ENCODE measurements at places on chromosomes 12 and 14.

DNA sequence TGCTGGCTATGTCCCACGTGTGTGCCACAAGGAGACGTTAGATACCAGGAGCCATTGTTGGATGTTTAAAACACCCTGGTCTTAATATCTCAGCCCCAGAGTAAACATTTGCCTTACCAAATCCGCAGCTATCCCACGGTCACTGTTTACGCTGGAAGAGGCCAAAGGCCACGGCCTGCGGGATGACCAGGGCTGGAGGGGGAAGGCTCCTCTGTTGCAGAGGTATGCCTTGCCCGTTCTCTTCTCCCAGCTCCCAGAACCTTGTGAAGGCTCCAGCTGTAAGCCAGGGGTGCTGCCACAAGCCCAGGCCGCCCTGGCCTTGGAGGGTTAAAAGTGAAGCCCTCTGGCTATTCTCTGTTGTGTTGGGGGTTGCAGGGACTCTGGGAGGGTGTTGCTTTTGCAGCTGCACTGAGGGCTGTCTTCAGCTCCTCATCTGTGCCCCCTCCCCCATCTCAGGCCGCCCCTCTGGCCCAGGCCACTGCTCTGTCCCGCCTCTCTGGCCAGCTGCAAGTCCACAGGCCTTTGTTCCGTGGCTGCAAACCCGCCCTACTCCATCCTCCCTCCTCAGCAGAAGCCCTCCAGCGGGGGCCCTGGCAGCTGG is 2.5 kb downstream of the PLEKHG3 start:
- no peak for DNase-seq

DNA sequence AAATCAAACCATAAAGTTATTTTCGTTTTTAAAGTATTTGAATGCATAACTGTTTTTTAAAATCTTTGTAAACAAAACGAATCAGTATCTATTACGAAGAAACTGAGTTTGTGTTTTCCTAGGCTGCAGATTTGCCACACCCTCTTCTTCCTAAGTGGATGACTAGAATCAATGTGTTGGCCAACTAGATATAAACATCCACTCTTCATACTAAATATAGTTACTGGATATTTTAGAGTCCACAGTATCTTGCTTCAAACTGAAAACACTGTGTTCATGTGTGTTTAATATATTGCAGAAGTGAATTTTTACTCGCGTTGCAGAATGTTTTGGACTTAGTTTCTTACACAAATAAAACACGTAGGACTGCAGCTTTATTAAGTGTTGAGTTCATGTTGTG is 63.2 kb downstream of the KLHL28 start:
- no peak for DNase-seq

- no peak for DNase-seq
Observed at GRCh38 chr12:89731614-89732013, 23.0 kb upstream of the ATP2B1 start.

DNA sequence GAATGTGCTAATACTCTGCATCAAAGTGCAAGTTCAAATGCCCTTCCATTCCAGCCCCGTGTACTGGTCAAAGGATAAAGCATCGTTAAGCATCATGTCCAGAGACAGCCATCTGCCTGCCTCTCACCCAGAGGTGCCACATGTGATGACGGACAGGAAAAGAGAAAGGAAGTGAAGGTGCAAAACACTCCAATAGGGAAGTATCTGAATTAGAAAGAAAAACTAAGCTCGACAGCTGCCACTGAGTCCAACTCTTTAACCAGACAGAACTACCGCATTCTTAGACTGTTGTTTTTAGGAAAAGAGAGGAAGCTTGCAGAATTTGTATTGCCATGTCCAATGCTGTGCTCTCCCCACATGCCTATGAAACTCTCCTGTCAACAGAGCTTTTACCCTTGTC is 465.0 kb upstream of the SOX5 start:
- DNase-seq: no peak

DNA sequence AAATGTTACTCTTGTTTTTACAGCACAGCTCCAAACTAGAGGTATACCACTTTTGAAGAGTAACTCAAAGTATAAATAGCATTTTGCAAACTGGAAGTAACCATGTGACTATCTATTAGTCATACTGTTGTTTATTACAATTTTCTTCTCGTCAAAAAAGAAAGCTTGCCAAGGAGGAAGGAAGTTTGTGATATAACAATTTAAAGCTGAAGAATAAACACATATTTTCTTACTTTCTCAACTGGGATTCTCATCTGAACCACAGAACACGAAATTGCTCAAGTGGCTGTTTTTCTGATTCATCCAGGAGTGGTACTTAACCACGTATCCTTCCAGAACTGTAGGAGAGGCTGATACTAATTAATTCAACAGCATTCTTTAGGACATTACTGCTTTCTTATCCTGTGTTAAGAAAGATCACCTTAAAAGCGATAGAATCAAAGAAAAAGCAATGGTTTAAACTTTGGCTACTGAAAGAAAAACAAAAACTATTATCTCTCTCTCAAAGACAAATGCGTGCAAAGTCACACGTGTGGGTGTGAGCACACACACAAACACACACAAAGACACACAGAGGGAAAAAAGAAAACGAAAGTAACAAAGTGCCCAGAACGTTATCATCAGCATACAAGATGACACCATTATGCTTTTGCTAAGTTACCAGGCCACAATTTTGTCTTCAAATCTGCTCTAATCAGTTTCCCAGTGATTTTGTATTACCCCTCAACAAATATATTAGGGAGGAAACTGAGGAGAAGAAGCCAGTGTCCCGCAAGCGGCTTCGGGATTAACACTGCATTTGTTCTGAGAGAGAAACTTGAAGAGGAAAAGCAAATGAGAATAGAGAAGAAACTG is at the start of gene CLEC2B:
TSS of gene CLEC2B (minus strand) at position 48 of the 855 bp plus-strand sequence.
- DNase-seq: peak; percentile 92

DNA sequence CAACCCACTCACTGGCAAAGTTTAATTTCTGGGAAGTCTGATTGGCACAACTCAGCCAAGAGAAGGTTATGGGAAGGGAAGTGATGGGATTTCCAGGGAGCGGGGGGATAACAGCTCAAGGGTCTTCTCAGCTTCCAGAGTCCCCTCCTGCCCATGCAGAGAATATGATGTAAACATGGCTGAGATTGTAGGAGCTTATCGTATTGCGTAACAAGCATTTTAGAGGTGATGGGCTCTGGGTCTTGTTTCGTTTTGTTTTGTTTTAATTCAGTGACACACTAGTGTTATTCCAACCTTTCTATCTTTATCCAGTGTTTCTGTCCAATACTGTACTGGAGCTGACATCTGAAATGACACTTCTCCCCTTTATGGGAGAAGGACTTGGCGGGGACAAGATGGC is 762.1 kb upstream of the TMEM132C start:
- DNase-seq: no peak

GRCh38 chr12:19129122-19129485 is 429 bp upstream of the PLEKHA5 start:
- peak; percentile 60 for DNase-seq

- no peak for DNase-seq
Observed at GRCh38 chr12:8628731-8629130, 16.1 kb upstream of the AICDA start.

DNA sequence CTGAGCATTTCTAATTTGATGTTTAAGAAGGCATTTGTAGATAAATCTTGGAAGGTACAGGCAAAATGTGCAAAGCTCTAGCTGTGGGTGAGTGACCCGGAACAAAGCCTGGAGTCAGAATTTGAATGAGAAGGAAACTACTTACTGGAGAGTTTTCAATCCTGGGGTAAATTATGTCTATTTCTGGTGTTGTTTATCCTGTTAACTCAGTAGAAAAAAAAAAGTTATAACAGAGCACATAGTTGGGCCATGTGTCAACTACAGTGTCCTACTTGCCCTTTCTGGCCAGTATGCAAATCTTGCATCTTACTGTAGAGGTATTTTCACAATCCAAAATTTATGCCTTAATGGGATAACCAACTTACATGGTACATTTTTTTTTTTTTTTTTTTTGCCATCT is 182.3 kb downstream of the SYNE2 start:
- no peak for DNase-seq

GRCh38 chr14:56224691-56225681 is 106.8 kb downstream of the PELI2 start:
- no peak for DNase-seq

- no peak for DNase-seq
Observed at GRCh38 chr14:44742202-44742601, 219.5 kb downstream of the KLHL28 start.

DNA sequence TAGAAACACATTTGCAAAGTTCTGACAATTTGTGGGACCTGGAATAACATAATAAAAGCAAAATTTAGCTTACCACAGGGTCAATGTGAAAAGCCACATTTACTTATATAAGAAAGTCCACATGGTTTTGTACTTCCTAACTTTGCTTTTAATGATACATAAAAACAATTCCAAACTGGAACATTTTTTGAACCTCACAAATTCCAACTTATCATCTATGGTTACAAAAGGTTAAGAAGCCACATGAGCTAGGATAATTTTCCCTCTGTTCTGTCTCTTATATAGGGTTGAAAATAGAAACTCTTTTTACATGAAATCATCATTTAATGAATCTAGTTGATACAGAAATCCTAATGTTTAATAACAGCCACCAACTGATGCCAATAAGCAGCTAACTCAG is 8.9 kb upstream of the RERG start:
- DNase-seq: no peak

DNA sequence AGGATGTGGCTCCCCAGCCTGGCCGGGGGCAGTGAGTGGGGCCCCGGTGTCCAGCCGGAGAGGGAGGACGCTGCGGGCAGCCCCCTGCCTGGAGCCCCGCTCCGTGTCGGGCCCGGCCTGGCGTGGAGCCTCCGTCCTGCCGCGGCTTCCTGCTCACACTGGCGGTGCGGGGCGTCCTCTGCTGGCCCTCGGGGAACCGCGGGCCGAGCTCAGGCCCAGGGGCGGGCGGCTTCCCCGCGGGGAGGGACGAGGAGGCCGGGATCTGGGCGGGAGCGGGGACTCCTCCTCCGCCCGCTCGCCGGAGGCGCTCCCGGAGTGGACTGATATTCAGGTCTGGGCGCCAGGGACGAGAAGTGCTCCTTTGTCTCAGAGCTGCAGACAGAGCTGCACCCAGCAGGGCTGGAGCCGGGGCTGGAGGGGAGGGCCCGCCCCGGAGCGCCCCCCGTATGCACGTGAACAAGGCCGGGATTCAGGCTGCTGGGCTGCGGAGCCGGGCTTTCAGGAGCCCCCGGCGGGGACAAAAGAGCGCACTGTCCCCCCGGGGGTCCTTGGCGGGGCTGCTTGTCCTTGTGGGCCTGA is 2.2 kb downstream of the MMP17 start:
- DNase-seq: peak; percentile 71

DNA sequence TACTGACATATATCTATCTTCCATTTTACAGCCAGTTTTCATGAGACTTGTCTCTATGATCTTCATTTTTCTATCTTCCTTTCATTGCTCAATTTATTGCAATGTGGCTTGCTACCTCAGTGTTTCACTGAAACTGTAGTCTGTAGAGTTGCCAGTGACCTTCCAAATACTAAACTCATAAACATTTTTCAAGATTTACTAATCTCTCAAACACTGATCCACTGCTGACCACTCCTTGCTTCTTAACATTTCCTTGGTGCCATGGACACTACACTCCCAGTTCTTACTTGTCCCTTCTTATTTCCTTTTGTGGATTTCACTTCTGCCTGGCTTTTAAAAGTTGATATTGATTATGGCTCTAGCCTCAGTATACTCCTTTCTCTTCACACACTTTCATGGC is 95.4 kb upstream of the SLCO1C1 start:
- DNase-seq: no peak

- peak; percentile 88 for DNase-seq
Observed at GRCh38 chr12:6788972-6789924, at the start of gene CD4. CD4 (plus strand) TSS chr12:6789528; CDS start chr12:6800139, 10,611 bp downstream.

- peak; percentile 92 for DNase-seq
Observed at GRCh38 chr12:113152835-113153814, 3.6 kb downstream of the CFAP73 start.

DNA sequence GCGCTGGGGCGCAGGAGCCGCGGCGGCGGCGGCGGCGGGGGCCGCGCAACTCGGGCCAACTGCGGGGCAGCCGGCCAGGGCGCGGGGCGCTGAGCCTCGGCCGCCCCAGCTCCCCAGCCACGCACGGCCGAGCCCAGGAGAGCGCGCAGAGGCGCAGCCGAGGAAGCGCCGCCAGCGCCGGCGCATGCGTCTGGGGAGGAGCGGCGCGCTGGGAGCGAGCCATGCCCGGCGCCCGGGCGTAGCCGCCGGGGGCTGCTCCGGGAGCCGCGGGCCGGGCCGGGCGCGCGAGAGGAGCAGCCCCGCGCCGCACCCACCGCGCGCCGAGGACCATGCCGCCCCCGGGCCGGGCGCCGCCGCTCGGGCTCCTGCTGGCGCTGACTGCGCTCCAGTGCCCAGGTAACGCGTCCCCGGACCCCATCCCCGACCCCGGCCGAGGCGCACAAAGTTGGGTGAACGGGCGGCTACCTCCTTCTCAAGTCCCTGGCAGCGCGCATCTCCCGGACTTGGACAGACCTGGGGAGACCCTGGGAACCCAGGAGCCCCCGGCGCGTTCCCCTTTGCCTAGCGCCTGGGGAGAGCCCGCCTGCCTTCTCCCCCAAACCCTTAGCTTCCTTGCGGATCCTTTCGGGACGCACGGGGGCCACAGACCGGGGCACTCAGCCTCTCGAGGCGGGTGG is 121.4 kb downstream of the AACS start:
- DNase-seq: no peak

- no peak for DNase-seq
Observed at GRCh38 chr14:58783792-58784511, 146.2 kb downstream of the DACT1 start.

GRCh38 chr12:124310178-124310577 is 15.3 kb downstream of the RFLNA start:
- no peak for DNase-seq

GRCh38 chr12:63093084-63093483 is 57.9 kb downstream of the AVPR1A start:
- no peak for DNase-seq

DNA sequence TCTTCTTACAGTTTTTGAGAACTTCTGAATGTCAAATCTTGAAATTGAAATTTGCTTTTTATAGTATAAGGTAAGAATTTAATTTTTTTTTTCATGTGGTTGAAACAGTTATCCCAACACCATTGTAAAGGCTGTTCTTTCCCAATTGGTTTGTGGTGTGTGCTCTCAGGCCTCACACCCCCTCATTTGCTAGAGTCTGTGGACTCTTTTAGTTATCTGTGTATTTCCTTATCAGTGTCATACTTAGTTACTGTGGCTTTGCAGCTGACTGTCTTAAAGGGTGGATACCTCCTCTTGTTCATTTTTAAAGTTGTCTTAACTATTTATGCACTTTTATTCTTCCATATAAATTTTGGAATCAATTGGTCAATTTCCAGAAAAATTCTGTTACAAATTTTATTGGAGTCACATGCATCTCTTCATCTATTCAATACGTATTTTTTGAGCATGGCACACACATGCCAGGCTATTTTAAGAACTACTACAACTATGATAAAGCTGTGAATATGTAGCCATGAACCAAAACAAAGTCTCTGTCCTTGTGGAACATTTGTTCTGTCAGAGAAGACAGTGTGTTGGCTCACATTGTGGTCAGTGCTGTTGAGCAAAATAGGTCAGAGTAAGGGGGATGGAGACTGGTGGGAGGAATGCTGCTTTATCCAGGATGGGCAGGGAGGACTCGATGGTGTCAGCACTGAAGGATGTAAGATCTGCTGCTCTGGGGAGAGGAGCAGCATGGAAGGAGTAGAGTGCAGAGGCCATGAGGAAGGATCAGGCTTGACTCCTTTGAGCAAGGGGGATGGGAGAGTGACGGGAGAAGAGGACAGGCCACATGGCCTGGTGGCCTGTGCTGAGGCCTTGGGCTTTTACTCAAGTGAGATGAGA is 24.1 kb downstream of the FGF23 start:
- DNase-seq: no peak
